Immature natural killer cell (primary cell): ENCODE measurements at places on chromosomes 4 and X. TPM values are rescaled to one million over a fixed set of nuclear protein-coding genes. Genes with fewer than 3 reads are reported as not detected.

DNA sequence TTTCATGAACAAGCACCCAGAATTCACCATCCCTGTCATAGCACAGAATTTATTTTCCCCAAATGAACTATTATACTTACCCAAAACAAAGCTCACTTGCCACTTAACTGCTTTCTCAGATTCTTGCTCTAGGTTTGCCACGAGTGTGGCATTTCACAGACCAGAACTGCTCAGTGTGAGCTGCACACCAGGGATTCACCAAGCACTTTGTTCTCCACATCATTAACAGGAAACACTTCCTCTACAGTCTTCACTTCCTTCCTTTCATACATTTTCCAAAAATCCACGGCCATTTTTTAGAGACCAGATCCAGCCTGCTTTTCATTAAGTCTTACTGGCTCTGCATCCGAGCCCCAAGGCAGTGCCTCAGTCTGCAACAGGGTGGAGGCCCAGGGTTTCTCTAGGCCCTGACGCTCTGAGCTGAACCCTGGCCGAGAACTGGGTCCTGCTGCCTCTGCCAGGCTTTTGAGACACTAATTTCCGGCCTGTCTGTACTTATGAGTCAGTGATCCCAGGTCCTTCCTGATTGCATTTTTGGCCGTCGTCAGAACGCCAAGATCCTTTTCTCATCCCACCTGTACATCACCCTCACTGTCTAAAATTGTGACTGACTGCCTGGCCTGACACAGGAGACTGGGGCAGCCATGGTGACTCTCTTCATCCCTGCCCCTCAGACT lies 67.6 kb upstream of the MTNR1A start:
- no peak for DNase-seq

DNA sequence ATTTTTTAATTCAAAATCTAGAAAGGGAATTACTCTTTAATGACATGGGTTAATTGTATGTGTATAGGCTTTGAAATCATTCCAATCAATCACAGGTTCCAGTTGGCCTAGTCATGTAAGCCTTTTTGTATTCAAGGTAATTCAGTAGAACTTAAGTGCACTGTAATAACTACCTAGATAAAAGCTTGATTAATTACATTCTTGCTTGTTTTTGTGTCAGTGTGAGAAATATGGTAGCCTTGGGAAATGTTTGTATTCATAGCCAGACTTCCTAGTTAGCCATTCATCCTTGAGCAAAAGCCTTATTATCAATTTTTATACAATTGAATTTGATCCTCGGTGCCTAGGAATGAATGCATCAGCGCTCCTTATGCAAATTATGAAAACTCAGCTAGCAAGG lies 33.5 kb downstream of the TKTL2 start:
- no peak for DNase-seq

GRCh38 chr4:137200322-137200721 lies 332.0 kb downstream of the PCDH18 start:
- DNase-seq = no peak

DNA sequence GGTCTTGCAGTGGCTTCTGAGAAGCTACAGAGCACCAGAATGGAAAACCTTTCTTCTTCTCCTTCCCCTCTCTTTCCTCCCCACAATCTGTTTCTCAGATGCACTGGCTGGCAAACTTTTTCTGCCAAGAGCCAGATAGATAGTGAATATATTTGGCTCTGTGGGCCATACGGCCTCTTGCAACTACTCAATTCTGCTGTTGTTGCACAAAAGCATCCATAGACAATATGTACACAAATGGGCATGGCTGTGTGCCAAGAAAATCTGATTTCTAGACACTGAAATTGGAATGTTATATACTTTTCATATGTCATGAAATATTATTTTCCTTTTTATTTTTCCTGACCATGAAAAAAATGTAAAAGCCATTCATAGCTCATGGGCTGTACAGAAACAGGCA lies 3.1 kb downstream of the PHEX start:
- no peak for DNase-seq

- DNase-seq = no peak
Observed at GRCh38 chr4:48254381-48255071, 15.1 kb downstream of the TEC start.

- DNase-seq = no peak
Observed at GRCh38 chr4:159867673-159868072, 764.8 kb downstream of the RAPGEF2 start.

- peak; percentile 9 for DNase-seq
Observed at GRCh38 chr4:14924076-14924811, 78.0 kb upstream of the CPEB2 start.

Gene ERVMER34-1
- polyA plus RNA-seq = not detected
